Substantia nigra (tissue), 51 donors: ENCODE measurements at places on chromosomes 6 and 20.

GRCh38 chr6:61210549-61210948 lies 1075.5 kb downstream of the KHDRBS2 start:
- no peak for DNase-seq

GRCh38 chr6:80356000-80356399 lies 249.5 kb downstream of the BCKDHB start:
- DNase-seq, result no peak

- DNase-seq, result no peak
Observed at GRCh38 chr6:15927531-15928225, 201.2 kb upstream of the MYLIP start.

DNA sequence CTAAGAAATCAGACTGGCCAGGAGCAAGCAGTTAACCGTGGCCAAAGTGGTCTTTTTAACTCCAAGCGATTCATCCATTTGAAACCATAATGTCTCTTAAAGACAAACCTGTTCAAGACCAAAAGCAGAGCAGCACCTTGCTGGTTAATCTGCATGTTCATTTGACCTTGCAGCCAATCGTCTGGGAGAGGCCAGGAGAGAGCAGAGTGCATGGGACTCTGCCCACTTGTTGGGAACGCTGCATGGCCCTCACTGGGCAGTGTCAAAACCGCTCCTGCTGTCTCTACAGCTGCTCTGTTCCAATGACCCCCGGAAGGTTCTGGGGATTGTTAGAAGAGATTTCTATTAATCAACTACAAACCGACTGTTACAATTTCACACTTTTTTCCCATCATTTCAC lies 79.6 kb downstream of the OLIG3 start:
- DNase-seq, result no peak

DNA sequence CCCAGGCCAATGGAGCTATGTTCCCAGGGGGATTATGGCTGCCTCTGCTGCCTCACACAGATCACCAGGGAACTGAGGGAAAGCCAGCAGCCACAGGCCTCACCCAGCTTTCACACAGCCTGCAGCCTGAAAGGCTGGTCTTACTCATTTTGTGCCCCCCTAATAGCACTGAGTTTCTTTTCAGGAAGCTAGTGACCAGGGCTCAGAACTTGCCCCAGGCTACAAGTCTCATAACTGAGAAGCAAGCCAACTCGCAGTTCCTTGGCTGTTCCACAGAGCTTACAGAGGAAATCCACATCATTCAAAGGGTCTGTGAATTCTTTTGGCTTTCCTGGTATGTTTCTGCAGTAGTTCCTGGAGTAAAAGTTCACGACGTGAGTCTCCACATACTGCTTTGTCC lies 524.8 kb upstream of the GJE1 start:
- no peak for DNase-seq

GRCh38 chr6:45617441-45617840 lies 239.7 kb upstream of the SUPT3H start:
- DNase-seq, result no peak

DNA sequence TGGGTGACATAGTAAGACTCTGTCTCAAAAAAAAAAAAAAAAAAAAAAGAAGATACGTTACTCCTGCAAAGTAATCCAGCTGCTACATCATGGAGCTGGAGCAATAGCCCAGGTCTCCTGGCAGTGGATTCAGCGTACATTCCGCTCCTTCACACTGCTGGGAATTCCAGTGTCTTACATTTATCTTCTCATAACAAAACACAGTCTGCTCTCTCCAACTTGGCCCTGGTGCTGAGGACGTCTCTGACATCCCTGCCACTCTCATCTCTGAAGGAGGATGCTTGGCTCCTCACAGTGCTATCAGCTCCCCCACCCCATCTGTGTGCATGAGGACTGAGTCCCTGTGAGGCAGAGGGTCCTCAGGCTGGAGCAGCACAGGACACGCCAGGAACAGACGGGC lies 529.8 kb downstream of the CD83 start:
- no peak for DNase-seq

GRCh38 chr6:169079650-169080049 lies 174.0 kb downstream of the THBS2 start:
- no peak for DNase-seq

DNA sequence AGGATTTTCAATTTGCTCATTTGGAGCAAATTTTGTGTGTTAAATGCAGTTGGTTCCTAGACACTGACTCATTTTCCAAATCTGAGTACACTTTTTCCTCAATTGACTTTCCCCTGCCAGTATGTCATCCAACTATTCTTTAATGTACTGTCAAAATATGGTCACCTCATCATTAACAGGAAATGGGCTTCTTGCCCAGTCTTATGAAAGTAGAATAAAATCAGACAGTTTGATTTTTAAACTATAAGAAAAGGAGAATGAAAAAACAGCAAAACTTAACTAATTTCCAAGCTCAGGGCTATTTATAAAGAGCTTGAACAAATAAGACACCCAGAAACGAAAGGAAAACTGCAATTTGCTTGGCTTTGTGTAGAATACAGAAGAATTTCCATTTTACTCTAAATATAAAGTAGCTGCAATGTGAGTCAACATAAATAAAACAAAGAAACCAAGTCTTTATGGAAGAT lies 43.7 kb upstream of the RAB23 start:
- DNase-seq, result no peak

- no peak for DNase-seq
Observed at GRCh38 chr20:50692552-50692933, 1.2 kb upstream of the RIPOR3 start.

GRCh38 chr6:119126826-119127225 lies 48.4 kb upstream of the FAM184A start:
- DNase-seq, result no peak

GRCh38 chr20:10883166-10883565 lies 209.4 kb upstream of the JAG1 start:
- no peak for DNase-seq

- DNase-seq, result no peak
Observed at GRCh38 chr6:11151488-11151887, 40.0 kb upstream of the ERVFRD-1 start.

GRCh38 chr6:105797983-105798453 lies 288.1 kb upstream of the PRDM1 start:
- DNase-seq, result no peak

DNA sequence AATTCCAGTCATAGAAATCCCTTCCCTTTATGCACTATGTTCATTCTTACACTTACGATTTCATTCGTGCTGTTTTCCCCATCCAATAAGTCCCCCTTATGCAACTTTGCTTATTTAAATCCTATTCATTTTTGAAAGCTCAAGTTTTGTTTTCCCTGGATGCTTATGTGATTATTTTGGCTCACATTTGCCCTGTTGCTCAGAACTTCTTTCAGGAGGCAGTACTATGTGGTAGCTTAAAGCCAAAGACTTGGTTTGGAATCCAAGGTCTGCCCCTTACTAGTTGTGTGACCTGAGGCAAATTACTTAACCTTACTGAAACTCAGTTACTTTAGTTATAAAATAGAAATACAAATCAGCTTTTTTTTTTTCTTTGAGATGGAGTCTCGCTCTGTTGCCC lies 59.6 kb downstream of the MOXD1 start:
- no peak for DNase-seq
